NCI-H460 (cell line): ENCODE measurements at places on chromosomes 2 and 18. TPM values are rescaled to one million over a fixed set of nuclear protein-coding genes. Genes with fewer than 3 reads are reported as not detected.
A peak's percentile ranks its signal among the peaks of the same experiment; 100 is the strongest.

Gene CTNNA2
- not detected in 2 replicates for total RNA-seq

DNA sequence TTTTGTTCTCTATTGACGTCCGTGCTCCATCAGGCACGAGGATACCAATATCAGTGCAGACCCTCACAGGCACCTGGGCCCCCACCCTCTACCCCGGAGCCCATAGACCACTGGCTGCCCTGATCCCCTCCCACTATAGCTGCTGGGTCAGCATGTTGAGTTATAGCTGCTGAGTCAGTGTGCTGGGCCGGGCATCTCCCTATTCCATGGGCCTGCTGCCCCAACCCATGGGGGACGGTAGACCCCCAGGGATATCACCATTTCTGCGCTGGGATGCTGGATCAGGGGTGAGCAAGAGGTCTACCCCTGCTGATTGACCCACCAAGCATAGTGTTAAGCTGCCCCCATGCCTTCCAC is 100.1 kb upstream of the ST3GAL5 start:
- DNase-seq, result no peak

GRCh38 chr2:240433973-240434727 is 1.3 kb upstream of the GPC1 start:
- peak; percentile 82 for DNase-seq

GRCh38 chr2:163198972-163199371 is 360.4 kb upstream of the KCNH7 start:
- no peak for DNase-seq

DNA sequence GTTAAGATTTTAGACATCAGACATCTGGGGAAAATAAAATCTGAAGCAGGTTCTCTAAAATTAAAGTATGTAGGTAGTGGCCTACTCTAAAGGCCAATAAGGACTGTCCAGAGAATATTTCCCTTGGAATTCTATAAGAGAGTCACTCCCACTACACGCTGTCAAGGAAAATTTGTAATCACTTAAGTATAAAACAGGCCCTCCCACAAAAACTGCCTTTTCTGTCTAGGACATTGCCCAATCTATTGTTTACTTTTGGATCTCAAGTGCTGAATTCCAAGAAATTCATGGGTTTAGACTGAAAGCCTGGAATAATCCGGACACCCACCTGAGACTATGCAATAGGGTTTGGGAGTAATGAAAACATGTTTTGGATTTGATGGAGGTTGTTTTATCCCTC is 1.7 kb upstream of the SRBD1 start:
- DNase-seq, result peak; percentile 43
